ENCODE measurements at places on chromosomes 4 and X.

DNA sequence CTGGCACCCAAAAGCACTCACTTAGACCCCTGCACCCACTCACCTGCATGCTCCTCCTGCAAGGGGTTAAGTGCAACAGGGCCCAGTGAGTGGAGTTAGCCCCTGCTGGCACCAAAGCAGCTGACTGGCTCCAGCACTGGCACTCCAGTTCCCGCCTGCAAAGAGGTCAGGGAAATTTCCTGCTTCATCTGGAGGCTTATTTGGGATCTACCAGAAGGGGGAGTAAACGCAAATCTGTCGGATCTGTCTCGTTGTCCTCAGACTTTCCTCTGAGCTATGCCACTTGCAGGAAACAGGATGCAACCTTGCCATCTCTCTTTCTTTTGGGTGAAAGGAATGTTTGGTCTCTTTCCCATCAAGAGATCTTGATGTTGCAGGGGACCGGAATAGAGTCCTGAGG is 435.6 kb downstream of the PCDH10 start:
- DNase-seq, result no peak

DNA sequence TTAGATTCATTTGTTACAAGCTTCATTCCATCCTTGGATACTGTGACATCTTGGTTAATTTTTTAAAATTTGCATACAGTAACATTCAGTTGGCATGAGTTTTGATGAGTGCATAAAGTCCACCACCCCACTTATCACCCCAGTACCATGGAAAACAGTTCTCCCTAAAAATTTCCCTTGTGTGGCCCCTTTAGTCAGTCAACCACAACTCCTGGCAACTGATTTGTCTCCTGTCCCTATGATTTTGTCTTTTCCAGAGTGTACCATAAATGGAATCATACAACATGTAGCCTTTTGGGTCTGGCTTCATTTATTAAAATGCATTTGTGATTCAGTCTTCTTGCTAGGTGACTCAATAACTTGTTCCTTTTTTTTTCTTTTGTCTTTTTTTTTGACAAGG is 29.9 kb downstream of the RP2 start:
- no peak for DNase-seq

GRCh38 chrX:20066968-20067708 is 49.6 kb downstream of the MAP7D2 start:
- DNase-seq, result no peak

GRCh38 chrX:110006821-110007375 is 4.0 kb downstream of the TMEM164 start:
- no peak for DNase-seq

GRCh38 chrX:133865761-133866471 is 119.5 kb downstream of the GPC3 start:
- no peak for DNase-seq

- no peak for DNase-seq
Observed at GRCh38 chrX:15224747-15225146, 45.1 kb downstream of the ASB9 start.

DNA sequence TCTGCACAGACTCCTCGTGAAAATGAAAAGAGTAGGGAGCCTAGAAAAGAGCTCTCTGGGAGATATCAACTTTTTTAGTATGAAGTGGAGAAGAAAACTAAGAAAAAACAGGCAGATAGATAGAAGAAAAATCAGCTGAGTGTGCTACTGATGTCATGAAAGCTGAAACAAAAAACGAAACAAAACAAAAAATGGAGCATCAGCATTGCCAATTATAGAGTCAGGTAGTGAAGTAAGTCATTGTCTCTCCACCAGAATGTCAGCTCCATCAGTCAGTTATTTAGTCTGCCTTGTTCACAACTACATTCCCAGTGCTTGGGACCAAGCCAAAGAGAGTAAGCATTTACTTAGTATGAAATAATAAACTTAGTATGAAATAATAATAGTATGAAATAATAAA is 595.1 kb downstream of the STPG2 start:
- no peak for DNase-seq

GRCh38 chrX:53263597-53264094 is 17.7 kb downstream of the IQSEC2 start:
- no peak for DNase-seq

All from NCI-H774 (cell line).